ENCODE measurements at places on chromosomes 4 and X.

GRCh38 chr4:147533331-147533730 lies 52.4 kb downstream of the EDNRA start:
- no peak for DNase-seq

DNA sequence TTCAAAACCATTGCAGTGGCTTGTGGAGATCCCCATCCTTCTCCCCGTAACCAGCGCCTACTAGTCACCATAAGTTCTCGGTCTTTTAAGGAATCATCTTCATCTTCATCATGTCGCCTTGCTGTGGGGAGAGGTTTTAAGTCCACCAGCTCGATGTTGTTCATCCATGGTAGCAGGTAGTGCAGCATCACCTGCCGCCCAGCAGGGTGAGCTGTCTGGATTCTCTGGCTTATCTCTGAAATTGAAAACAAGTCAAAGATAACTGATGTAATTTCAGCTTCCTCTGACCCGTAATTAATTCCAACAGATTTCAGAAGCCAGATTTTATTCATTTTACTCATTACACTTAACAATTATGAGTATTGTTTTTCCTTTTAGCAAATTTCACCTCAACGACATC lies 67.4 kb downstream of the ZAR1 start:
- no peak for DNase-seq

DNA sequence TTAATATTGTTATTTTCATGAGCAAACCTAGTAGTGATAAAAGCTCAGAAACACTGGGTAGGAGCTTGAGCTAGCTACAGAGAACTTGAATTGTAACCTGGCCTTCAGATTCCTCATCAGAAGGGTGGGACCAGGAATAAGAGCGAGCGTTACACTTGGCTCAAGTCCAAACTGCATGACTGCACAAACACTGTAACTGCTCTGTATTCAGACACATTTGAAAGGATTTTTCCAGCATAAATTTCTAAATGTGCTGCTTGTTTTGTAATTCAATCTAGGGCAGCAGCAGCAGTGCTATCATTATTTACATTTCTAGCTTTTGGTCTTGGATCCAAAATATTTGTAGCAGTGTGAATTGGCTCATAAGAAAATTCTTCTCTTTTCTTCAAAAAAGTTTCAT lies 133.0 kb upstream of the TMLHE start:
- DNase-seq, result no peak

- DNase-seq, result no peak
Observed at GRCh38 chr4:87589531-87589930, 18.8 kb upstream of the DSPP start.

GRCh38 chr4:95548738-95549245 lies at the start of gene UNC5C:
UNC5C (minus strand) TSS chr4:95548973.
- no peak for DNase-seq

GRCh38 chrX:110131031-110131430 lies 128.1 kb downstream of the TMEM164 start:
- DNase-seq, result no peak

DNA sequence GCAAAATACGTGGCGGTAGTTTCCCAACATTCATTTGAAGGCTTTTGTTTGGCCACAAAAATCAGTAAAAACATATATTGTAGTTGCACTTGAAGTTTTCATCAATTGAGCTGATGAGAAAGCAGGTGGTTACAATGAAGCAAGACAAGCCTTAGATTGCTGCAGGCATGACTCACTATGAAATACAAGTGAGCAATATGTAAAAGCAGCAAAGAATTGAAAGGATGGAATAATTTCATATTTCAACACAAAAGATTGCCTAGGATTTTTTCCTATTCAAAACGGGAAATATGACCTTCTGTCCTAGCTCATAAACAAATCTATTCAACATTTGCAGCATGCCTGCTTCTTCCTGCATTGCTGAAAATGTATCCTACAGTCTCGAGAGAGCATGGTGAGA lies 190.9 kb upstream of the BANK1 start:
- no peak for DNase-seq

GRCh38 chr4:140219567-140219966 lies 65.6 kb upstream of the MAML3 start:
- DNase-seq, result no peak

DNA sequence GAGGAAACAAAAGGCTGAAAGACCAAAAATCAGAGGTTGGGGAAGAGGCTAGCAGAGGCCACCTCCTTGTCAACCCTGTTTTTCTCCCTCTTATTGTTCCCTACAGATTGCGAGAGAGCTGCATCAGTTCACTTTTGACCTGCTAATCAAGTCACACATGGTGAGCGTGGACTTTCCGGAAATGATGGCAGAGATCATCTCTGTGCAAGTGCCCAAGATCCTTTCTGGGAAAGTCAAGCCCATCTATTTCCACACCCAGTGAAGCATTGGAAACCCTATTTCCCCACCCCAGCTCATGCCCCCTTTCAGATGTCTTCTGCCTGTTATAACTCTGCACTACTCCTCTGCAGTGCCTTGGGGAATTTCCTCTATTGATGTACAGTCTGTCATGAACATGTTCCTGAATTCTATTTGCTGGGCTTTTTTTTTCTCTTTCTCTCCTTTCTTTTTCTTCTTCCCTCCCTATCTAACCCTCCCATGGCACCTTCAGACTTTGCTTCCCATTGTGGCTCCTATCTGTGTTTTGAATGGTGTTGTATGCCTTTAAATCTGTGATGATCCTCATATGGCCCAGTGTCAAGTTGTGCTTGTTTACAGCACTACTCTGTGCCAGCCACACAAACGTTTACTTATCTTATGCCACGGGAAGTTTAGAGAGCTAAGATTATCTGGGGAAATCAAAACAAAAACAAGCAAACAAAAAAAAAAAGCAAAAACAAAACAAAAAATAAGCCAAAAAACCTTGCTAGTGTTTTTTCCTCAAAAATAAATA lies 179.9 kb downstream of the AR start:
- no peak for DNase-seq

All from stimulated activated CD8-positive, alpha-beta memory T cell treated with anti-CD3 and anti-CD28 coated beads, Interleukin-12 subunit alpha, Interleukin-12 subunit beta, amount 100 ng/mL, for 4 hours (primary cell).